Activated effector memory CD4-positive, alpha-beta T cell treated with anti-CD3 and anti-CD28 coated beads, Interleukin-2, amount 50 U/mL, for 16 hours (primary cell): ENCODE measurements at places on chromosomes 4 and X.

GRCh38 chrX:129586446-129586845 is 46.4 kb downstream of the OCRL start:
- DNase-seq: no peak

- no peak for DNase-seq
Observed at GRCh38 chr4:154314248-154314647, 177.4 kb downstream of the DCHS2 start.

DNA sequence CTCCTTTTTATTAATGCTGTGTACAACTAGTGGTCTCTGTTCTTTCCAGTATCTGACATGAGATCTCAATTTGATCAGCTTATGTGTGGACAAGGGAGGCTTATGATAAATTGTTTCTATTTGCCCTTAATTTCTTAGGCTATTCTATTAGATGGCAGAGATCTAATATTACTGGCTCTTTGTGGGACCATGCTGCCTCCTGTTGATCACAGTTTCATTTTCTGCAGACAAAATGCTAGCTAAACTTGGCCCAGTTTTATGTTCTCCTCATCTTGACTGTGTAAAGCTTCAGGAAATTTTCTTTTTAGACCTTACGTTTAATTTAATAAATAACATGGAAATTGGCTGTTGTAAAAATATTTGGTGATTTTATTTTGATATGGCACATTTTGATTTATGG is 627.1 kb upstream of the AADAT start:
- no peak for DNase-seq

DNA sequence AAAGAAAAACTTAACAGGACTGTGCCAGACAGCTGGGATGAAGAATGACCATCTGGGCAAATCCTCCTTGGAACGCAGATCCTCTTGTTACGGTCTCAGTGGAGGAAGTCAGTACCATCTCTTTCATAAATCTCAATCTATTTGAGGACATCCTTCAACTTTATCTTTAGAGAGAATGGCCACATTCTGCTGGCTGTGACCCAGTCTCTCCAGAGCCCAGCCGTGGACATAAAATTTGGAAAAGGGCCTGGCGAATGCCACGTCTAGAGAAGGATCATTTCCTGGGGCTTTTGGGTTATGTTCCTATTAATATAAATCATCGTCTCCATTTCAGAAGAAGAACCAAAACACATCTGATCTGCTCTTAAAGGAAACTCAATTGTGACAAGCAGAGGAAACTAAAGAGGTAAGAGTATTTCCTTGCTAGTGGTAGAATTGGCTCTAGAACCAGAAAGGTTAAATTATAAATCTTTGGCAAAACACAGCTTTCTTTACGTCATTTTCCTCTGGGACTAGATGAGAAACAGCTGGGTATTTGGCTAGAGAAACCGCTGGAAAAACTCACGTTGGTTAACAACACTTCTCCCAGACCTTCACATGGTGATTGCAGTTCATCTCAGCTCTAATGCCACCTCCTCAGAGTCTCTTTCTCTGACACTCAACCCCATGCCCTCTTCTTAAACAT is 164.7 kb downstream of the CHIC2 start:
- DNase-seq: no peak

- DNase-seq: no peak
Observed at GRCh38 chrX:110043506-110043905, 40.6 kb downstream of the TMEM164 start.

- DNase-seq: no peak
Observed at GRCh38 chr4:110020139-110020538, 107.5 kb downstream of the EGF start.

GRCh38 chr4:147741190-147741788 is 9.4 kb downstream of the ARHGAP10 start:
- no peak for DNase-seq

GRCh38 chr4:2096073-2096609 is 37.0 kb downstream of the NAT8L start:
- DNase-seq: no peak

GRCh38 chrX:107025545-107025944 is 25.5 kb upstream of the MORC4 start:
- no peak for DNase-seq

GRCh38 chr4:137203601-137204000 is 328.7 kb downstream of the PCDH18 start:
- DNase-seq: no peak

- no peak for DNase-seq
Observed at GRCh38 chrX:34521563-34521962, 135.5 kb downstream of the TMEM47 start.

DNA sequence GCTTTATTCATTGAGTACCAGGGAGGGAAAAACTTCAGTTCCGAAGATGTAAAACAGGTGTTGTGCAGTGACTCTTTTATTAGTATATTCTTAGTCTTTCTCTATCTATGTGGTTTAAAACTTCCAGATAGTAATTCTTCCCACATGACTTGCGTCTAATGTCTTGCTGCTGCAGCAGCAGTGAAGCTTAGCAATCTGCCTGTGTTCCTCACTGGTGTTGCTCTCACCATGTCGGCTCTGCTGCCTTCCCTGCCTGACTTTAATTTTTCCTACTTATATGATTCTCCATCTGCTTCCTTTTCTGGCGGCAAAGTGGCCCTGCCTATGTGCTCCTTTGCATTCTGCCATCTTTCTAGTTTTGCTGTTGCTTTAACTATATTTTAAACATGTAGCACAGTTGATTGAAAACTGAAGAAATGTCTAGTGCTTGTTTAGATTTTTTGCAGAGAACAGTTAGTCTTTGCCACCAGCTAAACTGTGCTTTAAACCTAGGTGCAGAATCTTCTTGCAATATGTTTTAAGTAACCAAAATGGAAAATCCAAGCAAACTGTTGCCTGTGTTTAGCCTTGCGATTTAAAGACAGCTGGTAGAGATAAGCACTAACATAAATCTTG is 1934.2 kb upstream of the IGFBP7 start:
- no peak for DNase-seq

DNA sequence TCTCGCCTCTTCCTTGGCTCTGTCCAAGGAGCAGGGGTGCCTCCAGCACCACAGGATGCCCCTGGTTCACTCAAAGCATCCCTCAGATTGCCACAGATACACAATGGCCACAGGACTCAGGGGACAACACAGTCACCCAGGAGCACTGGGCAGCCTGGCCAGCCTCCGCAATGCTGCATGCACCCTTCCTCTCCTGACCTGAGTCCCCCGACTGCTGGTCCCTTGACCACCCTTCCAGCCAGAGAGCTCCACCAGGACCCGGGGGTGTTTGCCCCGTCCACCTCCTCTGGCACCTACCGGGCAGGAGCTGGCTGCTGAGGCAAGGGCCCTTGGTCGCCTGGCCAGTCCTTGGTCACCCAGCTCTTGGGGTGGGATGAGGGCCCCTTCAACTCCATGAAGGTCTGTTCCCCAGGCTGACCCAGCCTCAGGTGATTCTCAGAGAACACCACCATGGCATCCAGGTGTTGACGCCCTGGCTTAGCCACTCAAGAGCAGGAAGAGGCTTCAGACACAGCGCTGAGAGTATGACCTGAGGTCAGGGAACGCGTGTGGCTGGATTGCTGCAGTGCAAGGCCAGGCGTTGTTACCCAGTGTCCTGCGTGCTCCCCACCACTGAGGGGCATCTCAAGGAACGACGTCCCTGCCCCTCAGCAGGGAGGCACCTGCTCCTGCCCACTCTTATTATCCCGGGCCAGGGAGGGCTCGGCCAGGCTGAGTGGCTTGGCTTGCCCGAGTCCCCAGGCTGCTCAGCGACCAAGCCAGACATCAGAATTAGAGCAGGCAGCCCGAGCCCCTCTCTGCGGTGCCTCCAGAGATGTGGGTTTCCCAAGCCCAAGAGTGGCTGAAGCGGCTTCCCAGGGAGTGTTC is 10.2 kb downstream of the ADRA2C start:
- no peak for DNase-seq

DNA sequence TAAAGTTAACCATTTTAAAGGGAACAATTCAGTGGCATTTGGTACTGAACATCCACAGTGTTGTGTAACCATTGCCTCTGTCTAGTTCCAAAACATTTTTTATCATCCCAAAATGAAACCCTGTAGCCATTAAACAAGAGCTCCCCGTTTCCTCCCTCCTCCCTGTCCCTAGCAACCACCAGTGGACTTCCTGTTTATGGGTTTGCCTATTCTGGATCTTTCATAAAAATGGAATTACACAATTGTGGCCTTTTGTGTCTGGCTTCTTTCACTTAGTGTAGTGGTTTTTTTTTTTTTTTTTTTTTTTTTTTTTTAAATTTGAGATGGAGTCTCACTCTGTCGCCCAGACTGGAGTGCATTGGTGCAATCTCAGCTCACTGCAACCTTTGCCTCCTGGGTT is 11.6 kb downstream of the RBMX2 start:
- no peak for DNase-seq

DNA sequence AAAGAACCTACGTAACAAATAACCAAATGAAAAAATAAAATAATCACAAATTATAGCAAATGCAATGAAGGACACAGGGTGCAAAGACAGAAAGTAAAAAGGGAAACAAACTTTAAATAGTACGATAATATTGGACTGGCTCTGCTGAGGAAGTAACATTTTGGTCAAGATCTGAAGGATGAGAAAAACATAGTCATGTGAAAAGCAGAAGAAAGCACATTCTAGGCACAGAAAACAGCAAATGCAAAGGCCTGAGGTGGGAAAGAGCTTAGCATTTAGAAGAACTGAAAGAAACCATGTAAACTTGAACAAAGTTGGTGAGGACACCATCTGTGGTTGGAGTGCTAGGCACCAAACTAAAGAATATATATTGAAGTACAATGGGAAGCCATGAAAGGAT is 111.2 kb downstream of the PPP3CA start:
- no peak for DNase-seq

DNA sequence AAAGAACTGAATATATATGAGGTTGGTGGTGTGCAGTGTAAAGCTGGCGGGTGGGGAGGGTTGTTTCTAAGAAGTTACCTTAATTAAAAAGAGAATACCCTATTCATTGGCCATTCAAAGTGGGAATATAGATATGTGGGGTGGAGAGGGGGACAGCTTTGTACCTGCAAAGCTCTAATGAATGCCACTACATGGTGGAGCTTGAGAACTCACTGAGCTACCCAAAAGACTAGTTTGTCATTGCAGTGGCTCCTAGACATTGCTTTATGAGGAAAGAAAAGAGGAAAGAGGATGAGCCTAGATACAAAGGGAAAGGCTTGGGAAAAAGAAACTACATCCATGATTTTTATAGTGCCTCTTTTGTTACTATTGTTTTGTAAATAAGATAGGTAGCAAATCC is 209.9 kb upstream of the SPRY1 start:
- no peak for DNase-seq

- DNase-seq: no peak
Observed at GRCh38 chrX:2272337-2272736, 228.4 kb downstream of the DHRSX start.

- DNase-seq: no peak
Observed at GRCh38 chrX:31423609-31424189, 351.9 kb upstream of the FTHL17 start.

DNA sequence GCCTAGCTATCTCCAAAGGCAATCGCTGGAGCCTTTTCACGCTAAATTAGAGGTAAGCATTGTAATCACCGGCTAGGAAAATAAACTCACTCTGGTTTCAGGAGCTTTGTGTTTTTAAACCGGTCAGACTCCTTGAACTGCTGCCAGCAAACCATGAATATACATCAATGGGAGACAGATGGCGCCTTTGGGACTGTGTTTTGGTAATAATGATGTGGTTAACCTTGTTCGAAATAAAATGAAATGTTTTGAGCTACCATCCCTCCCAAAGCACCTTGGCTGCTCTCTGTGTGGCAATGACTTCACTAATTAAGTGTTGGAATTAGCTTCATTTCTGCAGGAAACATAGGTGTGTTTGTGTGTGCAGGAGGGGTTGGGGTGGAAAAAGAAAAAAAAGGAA is 65.3 kb downstream of the CLNK start:
- no peak for DNase-seq

DNA sequence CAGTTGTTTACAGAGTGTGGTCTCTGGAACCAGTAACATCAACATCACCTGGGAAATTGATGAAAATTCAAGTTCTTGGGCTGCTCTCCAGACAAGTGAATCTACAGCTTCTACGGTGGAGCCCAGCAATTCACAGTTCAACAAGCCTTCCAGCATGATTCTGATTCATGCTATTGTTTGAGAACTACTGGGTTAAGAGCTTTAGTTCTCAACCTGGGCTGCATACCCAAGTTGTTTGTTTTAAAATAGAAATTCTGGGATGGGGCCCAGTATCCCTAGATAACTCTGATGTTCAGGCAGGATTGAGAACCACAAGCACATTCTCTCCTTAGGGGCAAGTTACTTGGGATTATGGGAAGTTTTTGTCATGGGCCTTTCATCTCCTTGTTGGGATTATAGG is 37.9 kb upstream of the PGK1 start:
- DNase-seq: no peak

GRCh38 chrX:24260842-24261550 is 52.9 kb downstream of the SUPT20HL2 start:
- DNase-seq: no peak

DNA sequence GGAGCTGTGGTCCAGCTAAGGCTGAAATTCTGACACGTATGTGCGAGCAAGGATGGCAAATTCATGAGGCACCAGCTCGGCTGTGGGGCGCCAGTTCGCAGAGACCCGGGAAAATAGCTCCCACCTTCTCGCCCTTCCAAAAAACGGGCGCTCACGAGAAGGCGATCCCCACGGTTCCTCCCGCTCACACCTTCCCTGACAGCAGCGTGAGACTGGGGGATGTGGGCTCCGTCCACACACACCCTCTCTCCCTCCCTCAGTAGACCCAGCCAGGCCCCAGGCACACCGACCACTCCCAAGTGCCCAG is 584 bp downstream of the GPC3 start:
- DNase-seq: no peak

DNA sequence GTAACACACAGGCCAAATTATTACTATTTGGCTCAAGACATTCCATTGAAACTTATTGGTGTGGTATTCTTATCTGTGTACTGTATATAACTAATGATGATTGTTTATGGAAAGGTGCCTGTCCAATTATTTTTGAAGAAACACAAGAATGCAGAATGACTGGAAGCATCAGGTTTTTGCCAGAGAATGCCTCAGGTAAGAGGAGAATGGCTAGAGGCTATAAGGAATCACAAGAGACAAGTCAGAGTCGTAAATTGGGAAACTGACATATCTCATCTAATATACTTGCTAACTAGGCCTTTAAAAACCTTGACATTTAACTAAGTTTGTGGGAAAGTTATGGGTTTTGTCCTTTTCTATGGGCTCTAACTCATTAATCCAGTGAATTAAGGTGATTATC is 69.3 kb upstream of the TTC29 start:
- DNase-seq: no peak

DNA sequence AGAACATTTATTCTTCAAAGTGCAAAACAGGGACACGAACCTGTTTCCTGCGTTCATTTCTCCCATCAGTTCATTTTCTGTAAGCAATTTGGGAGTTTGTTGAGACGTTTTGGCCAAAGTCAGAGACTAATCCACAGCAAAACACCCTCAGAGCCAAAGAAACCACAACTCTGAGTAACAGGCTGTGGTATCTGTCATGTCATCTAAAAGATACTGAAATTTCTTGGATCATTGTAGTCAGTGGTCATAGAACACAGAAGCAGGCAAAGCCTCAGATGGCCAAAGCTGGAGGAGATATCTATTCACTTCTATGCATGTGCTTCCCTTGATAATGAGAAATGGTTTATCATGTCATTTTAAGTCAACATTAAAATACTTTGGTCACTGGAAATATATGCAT is 485.6 kb upstream of the GALNT7 start:
- DNase-seq: no peak

- no peak for DNase-seq
Observed at GRCh38 chr4:3471886-3472285, 8.8 kb downstream of the DOK7 start.
